Brain pericyte (primary cell): ENCODE measurements at places on chromosomes 4 and X.

- DNase-seq: no peak
These were observed 787.1 kb upstream of the FTHL17 start for GRCh38 chrX:31858915-31859314.

GRCh38 chr4:107379054-107379869 lies 340.8 kb downstream of the PAPSS1 start:
- no peak for DNase-seq

DNA sequence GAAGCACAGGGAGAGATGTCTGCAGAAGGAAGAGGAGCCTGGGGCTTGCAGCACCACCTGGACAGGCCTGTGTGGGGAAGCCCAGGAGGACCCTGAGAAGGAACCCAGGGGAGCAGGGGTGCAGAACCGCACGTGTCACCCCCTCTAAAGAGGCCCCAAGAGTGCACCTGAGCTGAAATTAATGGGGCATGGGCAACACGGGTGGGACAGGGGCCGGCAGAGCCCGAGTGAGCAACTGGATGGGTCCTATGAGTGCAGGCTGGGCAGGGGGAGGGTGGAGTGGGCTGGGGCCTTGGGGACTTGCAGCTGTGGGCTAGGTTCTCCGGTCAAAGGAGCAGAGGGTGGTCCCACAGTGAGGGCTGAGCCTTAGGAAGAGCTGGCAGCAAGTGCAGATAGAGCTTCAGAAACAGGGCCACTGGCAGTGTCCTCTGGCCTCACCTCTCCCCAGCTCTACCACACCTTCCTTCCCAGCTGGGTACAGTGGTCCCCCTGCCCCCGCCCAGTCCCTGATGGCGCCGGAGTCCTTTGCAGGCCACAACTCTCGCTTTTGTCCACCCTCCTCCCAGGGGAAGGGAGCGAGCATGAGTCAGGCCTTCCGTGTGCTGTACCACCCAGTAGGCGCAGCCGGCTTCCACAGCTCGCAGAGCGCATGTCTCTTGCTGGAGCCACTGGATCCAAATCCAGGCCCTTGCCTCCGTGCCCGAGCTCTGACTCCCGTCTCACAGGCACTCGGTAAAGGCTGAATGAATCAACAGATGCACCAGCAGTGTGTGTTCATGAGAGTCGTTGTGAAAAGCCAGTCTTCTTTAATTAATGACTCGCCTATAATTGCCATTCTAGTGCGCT lies 131.6 kb downstream of the HMX1 start:
- DNase-seq: no peak

GRCh38 chrX:122565952-122566351 lies 618.1 kb upstream of the GRIA3 start:
- DNase-seq: peak; percentile 2

DNA sequence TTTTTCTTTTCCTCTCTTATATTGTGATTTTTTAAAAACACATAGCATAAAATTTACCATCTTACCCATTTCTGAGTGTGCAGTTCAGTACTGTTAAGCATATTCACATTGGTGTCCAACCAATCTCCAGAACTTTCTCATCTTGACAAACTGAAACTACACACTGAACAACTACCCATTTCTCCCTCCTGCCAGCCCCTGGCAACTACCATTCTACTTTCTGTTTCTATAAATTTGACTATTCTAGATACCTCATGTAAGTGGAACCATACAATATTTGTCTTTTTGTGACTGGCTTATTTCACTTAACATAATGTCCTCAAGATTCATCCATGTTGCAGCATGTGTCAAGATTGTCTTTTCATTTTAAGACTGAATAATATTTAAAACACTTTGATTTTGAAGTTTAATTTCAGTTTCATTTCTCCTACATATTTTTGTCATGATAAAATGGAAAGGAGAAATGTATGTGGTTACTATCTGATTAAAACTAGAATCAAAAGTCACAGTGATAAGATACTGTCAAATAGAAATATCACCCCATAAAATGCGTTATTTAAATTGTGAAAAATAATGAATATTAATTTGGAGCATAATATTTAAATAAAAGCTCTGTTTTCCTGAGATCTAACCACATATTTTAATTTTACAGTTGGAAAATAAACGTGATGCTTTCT lies 122.8 kb downstream of the DIPK2B start:
- DNase-seq: no peak

DNA sequence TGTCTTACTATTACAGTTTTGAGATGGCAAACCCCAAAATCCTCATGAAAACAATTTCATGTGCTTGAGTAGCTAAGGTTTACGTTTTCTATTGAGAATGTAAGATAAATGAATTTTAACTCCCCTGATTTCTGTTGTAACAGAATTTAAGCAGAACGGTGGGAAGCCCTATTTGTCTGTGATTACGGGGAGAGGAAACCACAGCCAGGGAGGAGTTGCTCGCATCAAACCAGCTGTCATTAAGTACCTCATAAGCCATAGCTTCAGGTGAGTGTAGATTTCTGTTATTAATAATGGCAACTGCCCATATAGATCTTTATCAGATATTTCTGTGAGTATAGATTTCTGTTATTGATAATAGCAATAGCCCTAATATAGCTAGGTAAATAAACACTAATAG lies 44.2 kb upstream of the RHOH start:
- no peak for DNase-seq

DNA sequence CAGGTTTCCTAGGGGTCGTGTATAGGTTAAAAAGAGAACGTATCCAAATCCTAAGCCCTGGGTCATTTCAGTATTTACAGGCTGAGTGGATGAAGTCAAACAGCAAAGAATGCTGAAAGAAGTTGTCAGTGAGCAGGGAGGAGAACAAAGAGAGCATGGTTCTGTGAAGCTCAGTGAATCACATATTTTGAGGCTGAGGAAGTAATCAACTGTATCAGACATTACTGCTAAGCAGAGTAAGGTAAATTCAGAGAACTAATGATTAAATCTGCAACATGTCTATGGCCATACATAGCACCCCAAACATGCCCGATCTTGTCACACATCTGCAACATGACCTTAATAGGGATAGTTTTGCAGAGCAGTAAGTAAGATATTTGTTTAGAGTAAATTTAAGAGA lies 1130.3 kb downstream of the RAPGEF2 start:
- DNase-seq: no peak

DNA sequence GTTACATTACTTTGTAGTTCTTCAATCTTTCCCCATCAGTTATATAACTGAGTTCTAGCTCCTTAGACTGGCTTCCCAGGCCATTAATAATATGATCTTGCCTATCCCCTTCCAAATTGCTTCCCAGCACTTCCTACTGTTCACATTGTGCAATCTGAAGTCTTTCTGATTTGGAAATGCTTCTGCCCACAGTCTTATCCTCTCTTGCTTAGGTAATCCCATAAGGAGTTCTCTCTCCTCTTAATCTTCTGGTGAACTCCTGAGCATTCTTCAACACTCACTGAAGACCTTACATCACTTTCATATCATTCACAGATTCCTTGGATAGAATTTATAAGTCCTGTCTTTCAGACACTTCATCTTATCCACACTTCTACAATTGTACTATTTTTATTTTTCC lies 132.7 kb upstream of the TTC29 start:
- DNase-seq: no peak
